ENCODE measurements at places on chromosomes 5 and 9. TPM values are rescaled to one million over a fixed set of nuclear protein-coding genes. Genes with fewer than 3 reads are reported as not detected.

FOXI1 gene
- 0.58 TPM for total RNA-seq

HBEGF gene
- total RNA-seq, result 3.1 TPM

ANKRD18A gene
- total RNA-seq, result 1.8 TPM

SPATA31A7 gene
- total RNA-seq, result not detected

SPINK6 gene
- total RNA-seq, result not detected

- no peak for ATAC-seq
These were observed 34.8 kb upstream of the RAB3C start for GRCh38 chr5:58548068-58548467.

- peak; percentile 16 for ATAC-seq
These were observed 988.3 kb downstream of the DTWD2 start for GRCh38 chr5:117999939-118000549.

DNA sequence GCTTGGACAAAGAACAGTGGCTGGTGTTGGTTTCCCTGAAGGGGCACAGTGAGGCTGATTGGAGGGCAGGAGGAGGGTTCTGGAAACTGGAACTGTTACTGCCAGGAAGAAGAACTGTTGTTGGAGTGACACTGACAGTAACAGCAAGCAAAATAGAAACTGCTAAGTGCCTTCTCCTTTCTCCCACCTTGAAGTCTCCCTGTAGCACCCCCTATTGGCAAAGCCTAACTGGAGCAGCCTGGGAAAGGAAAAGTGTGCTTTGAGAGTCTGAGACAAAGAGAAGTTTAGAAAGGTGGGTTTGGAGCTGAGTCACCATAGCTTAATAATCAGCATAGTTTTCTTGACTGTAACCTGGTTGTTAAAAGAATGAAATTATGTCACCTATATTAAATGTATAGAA lies 2.5 kb upstream of the TMEM174 start:
- no peak for ATAC-seq

GRCh38 chr5:73789851-73790281 lies 163.9 kb downstream of the ARHGEF28 start:
- ATAC-seq, result no peak

GRCh38 chr9:6567140-6567591 lies 78.4 kb downstream of the GLDC start:
- ATAC-seq, result peak; percentile 50

GRCh38 chr9:129930743-129931142 lies 95.5 kb downstream of the USP20 start:
- ATAC-seq, result no peak

Data from motor neuron (in vitro differentiated cells).